Mammary microvascular endothelial cell (primary cell): ENCODE measurements at places on chromosomes 12 and 14. TPM values are rescaled to one million over a fixed set of nuclear protein-coding genes. Genes with fewer than 3 reads are reported as not detected.

Gene FOXG1
- total RNA-seq = under 0.01 TPM in 1 of 2 replicates, not detected in the other

Gene RTL1
- total RNA-seq = not detected in 2 replicates

Gene ORMDL2
- total RNA-seq = 37.3 and 40.5 TPM in 2 replicates

Gene PAX9
- not detected in 2 replicates for total RNA-seq

Gene KLHL33
- total RNA-seq = 0.34 TPM in 1 of 2 replicates, not detected in the other

Gene GPR162
- total RNA-seq = 0.30 and 0.80 TPM in 2 replicates

Gene B4GALNT3
- 0.13 TPM in 1 of 2 replicates, not detected in the other for total RNA-seq

Gene SAMD15
- total RNA-seq = 0.53 and 0.64 TPM in 2 replicates

Gene SDR9C7
- total RNA-seq = not detected in 2 replicates

Gene SSPN
- total RNA-seq = 0.94 and 1.7 TPM in 2 replicates

Gene POTEG
- not detected in 2 replicates for total RNA-seq

Gene PLEKHG3
- total RNA-seq = 0.79 and 1.5 TPM in 2 replicates

Gene NEUROD4
- total RNA-seq = not detected in 2 replicates

Gene SMCO2
- 0.13 TPM in 1 of 2 replicates, not detected in the other for total RNA-seq

Gene TAS2R43
- total RNA-seq = 0.53 TPM in 1 of 2 replicates, not detected in the other

Gene CAPS2
- 0.15 and 0.27 TPM in 2 replicates for total RNA-seq

Gene MYBPC1
- total RNA-seq = not detected in 2 replicates

Gene SLC5A8
- not detected in 2 replicates for total RNA-seq

Gene ACSS3
- not detected in 2 replicates for total RNA-seq

Gene TEX52
- not detected in 2 replicates for total RNA-seq

Gene PLD4
- total RNA-seq = not detected in 2 replicates

Gene ISCA2
- 13.9 and 28.6 TPM in 2 replicates for total RNA-seq

Gene OR6C4
- not detected in 2 replicates for total RNA-seq

Gene KRT79
- not detected in 2 replicates for total RNA-seq

Gene P2RX2
- not detected in 2 replicates for total RNA-seq

Gene MYH7
- total RNA-seq = not detected in 2 replicates

Gene CCDC60
- not detected in 2 replicates for total RNA-seq

Gene RBM25
- total RNA-seq = 19.9 and 21.6 TPM in 2 replicates

Gene SOAT2
- not detected in 2 replicates for total RNA-seq

Gene CARMIL3
- total RNA-seq = 0.05 TPM in 1 of 2 replicates, not detected in the other
